ENCODE measurements at places on chromosomes 12 and 14.
A peak's percentile ranks its signal among the peaks of the same experiment; 100 is the strongest.

DNA sequence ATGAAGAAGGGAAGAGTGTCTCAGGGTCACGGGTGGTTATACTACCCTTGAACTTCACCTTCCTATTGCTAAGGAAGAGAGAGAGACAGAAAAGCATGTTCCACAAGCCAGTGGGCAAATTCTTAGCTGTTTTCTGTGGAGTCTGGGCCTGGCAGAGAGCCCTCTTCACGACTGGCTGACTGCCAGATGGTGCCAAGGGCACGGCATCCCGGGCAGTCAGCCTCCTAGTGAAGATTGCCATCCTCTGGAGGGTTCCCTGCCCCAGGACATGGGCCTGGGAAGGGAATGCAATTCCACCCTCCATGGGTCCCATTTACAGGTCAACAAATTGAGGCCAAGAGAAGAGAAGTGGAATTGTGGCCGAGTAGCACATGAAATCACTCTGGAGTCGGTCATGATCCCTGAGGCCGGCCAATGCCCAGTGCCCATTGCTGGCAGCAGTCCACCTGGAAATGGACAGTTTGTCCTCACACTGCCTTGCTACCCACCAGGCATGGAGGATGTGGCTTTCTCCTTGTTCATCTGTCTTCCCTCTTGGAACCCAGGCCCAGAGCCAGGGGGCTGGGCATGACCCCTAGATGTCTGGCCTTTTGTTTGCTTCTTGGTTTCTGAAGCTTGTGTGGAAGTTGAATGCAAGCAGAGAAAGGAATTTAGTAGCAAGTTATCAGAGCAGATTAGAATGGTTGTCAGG is 9.9 kb downstream of the TUNAR start:
- no peak for DNase-seq

DNA sequence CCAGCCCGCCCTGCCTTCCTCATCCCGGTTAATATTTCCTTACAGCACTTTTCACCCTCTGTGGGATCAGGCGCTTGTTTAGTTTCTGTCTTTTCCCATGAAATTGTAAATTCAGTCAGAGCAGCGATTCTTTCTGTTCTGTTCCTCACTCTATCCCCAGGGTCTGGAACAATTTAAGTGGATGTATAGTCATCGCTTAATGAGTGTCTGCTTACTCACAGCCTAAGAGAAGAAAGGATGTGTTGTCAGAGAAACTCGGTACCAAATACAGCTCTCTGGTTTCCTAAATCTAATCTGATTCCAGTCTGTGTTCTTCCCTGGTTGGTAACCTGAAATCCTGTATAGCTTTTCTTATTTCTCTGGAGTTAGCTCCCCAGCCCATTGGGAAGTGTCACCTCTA is 44.9 kb downstream of the FOS start:
- no peak for DNase-seq

DNA sequence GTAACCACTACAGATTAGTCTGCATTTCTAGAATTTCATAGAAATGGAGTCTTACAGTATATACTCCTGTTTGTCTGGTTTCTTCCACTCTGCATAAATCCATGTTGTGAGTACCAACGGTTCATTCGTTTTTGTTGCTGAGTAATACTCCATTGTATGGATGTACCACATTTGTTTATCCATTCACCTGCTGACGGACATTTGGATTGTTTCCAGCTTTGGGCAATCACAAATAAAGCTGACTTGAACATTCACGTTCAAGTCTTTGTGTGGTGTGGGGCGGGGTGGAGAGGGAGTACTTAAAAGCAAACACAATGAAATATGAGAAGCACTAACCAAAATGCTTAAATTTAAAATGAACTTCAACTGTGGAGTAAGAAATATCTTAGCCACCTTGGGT is 7.1 kb downstream of the HECTD4 start:
- DNase-seq, result no peak

DNA sequence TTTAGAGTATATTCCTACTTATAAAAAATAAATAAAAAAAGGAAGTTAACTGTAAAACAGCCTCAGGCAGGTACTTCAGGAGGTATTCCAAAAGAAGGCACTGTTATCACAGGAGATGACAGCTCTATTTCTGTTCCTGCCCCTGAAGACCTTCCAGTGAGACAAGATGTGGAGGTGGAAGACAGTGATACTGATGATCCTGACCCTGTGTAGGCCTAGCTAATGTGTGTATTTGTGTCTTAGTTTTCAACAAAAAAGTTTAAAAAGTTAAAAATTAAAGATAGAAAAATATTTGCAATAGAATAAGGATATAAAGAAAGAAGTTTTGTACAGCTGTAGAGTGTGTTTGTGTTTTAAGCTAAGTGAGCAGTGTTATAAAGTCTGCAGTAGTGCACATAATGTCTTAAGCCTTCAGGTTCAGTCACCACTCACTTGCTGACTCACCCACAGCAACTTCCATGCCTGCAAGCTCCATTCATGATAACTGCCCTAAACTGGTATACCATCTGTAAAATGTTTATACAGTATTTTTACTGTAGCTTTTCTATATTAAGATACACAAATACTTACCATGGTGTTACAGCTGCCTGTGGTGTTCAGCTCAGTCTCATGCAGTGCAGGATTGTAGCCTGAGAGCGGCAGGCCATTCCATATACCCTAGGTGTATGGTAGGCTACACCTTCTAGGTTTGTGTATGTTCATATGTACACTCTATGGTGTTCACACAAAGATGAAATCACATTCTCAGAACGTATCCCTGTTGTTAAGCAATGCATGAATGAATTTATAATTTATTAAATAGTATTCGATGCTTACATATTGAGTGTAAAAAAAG is 121.1 kb downstream of the ANO6 start:
- DNase-seq, result no peak

GRCh38 chr12:132066345-132066685 is 77.8 kb downstream of the DDX51 start:
- DNase-seq, result peak; percentile 39

DNA sequence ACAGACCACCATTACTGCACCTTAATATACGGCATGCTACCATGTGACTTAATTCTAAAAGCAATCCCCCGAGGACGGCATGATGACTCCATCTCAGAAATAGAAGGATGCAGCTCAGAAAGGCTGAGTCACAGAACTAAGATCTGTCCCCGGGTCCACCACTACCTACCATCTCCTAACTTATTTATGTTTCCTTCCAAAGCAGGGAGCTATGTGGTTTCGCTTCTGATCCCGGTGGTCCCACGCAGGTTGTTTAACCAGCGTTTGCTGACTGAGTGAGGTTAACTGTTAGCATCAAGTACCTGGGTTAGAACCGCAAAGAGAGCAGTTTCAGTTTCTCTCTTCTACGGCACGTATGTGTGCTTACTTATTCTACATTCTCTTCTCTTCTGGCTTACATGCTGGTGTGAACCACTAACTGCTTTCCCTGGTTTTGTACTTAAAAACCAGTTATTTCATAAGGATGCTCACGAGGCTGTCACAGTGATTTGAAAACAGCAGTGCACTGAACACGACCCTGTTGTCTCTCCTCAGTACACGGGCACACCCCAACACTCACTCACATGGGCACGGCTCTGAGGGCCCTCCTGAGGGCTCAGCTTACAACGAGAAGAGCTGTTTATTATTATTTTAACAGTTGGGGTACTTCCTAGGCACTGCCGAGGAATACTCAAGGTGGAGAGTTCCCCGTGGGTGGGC is 66.7 kb downstream of the CCDC88C start:
- DNase-seq, result peak; percentile 74

- no peak for DNase-seq
Measured at GRCh38 chr12:111156304-111156703, 212.6 kb downstream of the PHETA1 start.

DNA sequence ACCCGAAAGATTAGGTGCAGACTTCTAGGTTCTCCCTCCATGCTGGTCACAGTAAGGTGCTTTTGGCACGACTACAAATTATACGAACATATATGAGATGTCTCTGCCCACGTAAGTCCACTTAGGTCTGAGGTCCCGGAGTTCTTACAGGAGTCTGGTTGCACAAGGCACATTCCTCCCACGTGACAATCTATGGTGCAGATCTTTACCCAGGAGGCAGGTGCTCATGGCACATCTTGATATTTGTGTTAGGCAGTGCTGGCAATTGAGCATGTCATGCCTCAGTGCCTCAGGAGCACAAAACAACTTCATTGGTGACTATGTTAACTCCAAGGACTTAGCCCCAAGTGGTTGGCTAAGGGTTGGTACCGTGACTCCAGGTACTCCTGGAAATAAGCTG is 92.0 kb upstream of the AMN1 start:
- DNase-seq, result no peak

GRCh38 chr12:85823436-85824180 is 12.6 kb downstream of the RASSF9 start:
- DNase-seq, result no peak

DNA sequence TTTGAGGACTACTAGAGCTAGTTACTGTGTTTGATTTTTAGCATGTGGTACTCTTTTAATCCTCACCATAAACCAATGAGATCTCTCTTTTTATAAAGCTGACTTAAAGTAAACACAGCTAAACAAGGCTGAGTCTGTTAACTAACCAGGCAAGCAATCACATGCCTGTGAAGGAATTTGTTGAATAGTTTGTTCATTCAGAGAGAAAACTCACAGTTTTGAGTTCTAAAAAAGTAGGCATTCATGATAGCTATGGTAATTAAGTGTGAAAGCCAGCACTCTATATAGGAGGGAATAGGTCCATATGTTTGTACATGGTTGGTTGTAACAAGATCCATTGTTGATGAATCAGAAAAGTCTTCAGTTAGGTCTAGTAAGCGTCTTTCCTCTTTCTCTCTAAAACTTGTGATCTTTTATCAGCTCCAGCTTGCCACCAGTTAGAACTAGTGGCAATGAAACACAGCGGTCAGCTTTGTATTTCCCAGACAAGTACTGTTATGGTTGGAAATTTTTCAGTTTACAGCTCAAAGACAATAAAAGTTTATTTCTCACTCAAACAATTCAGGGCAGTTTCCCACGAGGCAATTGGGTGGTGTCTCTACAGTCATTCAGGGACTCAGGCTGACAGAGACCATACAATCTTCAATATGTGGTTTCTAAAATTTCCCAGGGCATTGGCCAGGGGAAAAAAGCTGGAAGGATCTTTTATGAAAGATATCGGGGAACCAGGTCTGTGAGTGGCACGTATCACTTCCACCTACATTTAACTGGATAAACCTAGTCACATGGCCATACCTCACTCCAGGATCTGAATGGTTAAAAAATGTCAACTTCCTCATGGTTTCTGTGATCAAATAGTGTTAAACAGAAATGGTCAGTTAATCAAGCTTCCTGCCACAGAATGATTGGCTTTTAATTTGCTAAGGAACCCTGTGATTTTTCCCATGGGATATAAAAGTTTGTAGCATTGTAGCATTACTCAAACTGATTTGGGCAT is 203.1 kb downstream of the KIF21A start:
- DNase-seq, result no peak

- DNase-seq, result no peak
Measured at GRCh38 chr12:96250119-96250685, 56.0 kb downstream of the ELK3 start.

DNA sequence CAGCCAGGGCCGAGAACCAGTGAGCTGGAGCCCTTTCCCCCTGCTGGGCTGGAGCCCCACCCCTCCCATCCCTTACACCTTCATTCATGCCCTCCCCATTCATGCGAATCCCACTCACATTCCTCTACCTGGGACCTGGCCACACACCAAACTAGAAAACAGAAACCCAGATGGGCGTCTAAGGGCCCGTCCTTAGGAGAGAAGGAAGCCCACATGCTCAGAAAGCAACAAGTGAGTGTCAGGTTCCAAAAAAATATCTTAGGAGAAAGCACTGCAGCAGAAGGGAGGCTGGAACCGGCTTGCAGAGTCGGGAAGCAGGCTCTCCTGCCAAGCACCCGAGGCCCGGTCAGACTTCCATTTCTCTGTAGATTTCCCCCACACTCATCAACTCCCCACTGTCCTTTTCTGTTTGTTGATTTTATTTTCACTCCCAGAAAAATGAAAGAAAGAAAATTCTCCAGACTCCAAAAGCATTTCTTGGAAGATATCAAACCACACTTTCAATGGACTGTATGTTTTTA is 13.6 kb downstream of the BCL11B start:
- DNase-seq, result no peak

DNA sequence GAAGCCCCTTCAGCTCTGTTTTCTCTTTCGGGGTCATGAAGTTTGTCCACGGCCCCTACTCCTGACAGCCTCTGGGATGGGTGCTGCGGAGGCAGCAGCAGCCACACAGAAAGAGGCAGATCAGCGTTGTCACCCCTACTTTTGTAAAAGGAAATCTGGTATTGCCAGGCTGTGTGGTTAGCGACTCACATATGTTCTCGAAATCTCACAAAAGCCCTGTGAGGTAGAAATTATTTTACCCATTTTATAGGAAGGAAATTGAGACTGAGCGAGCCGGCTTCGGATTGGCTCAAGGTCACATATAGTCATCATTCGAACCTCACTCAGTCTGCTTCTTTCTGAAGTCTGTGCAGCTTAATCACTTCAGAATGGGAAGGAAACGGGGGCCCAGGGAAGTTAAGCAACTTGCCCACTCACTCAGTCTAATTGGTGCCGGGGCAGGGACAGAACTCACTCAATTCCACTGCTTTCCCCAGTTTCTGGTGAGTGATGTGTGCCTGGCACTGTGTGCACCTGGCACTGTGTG is 1.1 kb upstream of the CKAP4 start:
- peak; percentile 53 for DNase-seq

- no peak for DNase-seq
Measured at GRCh38 chr12:22879203-22879602, 254.2 kb downstream of the ETNK1 start.

- DNase-seq, result no peak
Measured at GRCh38 chr14:24837280-24838046, 203.5 kb upstream of the GZMB start.

- no peak for DNase-seq
Measured at GRCh38 chr12:105706321-105706972, 376.0 kb downstream of the C12orf75 start.

- DNase-seq, result no peak
Measured at GRCh38 chr14:51676549-51676948, 24.8 kb downstream of the FRMD6 start.

DNA sequence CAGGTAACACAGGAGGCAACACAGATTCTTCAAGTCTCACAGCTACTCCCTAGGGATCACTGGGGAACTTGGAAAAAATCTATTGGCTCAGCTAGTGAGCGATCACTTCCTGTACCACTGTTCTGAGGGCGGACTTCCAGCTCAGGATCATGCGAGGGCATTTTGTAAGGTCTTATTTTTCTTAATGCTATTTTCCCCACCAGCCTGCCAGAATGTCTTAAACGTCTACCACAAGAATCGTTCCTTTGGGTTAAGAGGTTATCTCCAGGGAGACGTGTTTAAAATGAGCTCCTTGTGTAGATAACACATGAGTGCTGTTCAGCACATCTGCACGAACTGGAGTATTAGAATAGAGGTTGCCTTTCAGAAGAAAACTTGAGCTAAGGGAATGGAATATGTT is 162.6 kb downstream of the ETNK1 start:
- no peak for DNase-seq

Data from CD4-positive, alpha-beta T cell treated with Interleukin-12 subunit alpha and Interleukin-12 subunit beta, for 1 hour (primary cell).